ENCODE measurements at places on chromosomes 12 and 14. TPM values are rescaled to one million over a fixed set of nuclear protein-coding genes. Genes with fewer than 3 reads are reported as not detected.

CCDC91 gene
- total RNA-seq: 76.6 TPM

CD69 gene
- 28.5 TPM for total RNA-seq

IL31 gene
- not detected for total RNA-seq

DDN gene
- total RNA-seq: not detected

C1R gene
- total RNA-seq: 830 TPM

SIX6 gene
- not detected for total RNA-seq

CMA1 gene
- not detected for total RNA-seq

MAP1LC3B2 gene
- total RNA-seq: not detected

GRCh38 chr12:53160000-53160399 is 20.5 kb upstream of the ZNF740 start:
- H3K27me3 ChIP-seq: no peaks in the 10 kb centered on the region
- no peak overlapping the region for H3K27ac ChIP-seq
- H3K4me3 ChIP-seq: no peak overlapping the region
- DNase-seq: no peak

- H3K4me1 ChIP-seq: no peaks in the 10 kb centered on the region
- no peak overlapping the region for H3K27ac ChIP-seq
- no peaks in the 10 kb centered on the region for H3K27me3 ChIP-seq
- no peak for DNase-seq
- H3K4me3 ChIP-seq: no peak overlapping the region
Measured at GRCh38 chr14:51901475-51902024, 41.1 kb downstream of the GNG2 start.

GRCh38 chr12:108516511-108517275 is 1.6 kb downstream of the FICD start:
- H3K4me1 ChIP-seq: peaks cover 19% of the 10 kb centered on the region
- peaks cover 38% of the 10 kb centered on the region for H3K36me3 ChIP-seq
- no peaks in the 10 kb centered on the region for H3K27me3 ChIP-seq
- no peak for DNase-seq

- H3K36me3 ChIP-seq: no peaks in the 10 kb centered on the region
- no peaks in the 10 kb centered on the region for H3K4me1 ChIP-seq
- no peak overlapping the region for H3K27ac ChIP-seq
- peak; percentile 64 for DNase-seq
Measured at GRCh38 chr12:2682296-2683251, 112.2 kb upstream of the FKBP4 start.

- peaks cover 100% of the 10 kb centered on the region for H3K4me1 ChIP-seq
- H3K4me3 ChIP-seq: no peak overlapping the region
- H3K36me3 ChIP-seq: no peaks in the 10 kb centered on the region
- no peak for DNase-seq
- peak overlapping the region; percentile 93 for H3K27ac ChIP-seq
- H3K27me3 ChIP-seq: no peaks in the 10 kb centered on the region
Measured at GRCh38 chr12:6224550-6224949, 24.4 kb downstream of the CD9 start.

DNA sequence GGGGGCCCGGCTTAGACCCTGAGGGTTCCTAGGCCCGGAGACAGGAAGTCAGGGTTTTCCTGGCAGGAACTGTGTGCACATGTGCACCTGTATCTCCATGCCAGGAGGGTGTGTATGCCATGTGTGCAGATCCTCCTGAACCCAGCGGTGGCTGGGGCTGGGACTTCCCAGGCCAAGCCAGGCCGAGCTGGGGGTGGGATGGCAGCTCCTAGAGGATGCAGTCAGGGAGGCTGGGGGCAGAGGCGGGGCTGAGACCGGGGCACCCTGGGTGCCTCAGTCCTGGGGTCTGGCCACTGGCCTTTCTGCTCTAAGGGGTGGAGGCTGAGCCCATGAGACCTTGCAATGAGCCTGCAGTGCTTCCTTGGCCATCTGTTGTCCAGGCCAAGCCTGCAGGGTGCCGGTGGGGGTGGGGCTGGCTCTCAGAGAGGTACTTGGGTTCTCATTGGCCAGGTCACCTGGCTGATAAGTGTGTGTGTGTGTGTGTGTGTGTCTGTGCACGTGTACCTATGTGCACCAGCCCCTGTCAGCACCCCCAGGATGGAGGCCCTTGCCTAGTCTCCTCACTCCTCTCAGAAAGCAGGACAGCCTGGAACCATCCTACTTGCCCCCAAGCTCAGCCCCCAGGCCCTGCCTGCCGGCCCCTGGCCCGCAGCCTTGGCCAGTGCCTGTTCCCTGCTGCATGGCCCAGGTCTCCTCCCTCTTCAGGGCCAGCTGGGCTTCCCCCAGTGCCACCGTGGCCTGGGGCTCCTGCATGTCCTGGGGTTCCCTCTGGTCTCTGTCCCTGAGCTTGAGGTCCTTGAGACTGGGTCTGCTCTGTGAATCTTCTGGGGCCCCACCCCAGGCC is 10.6 kb upstream of the TNFAIP2 start:
- H3K27me3 ChIP-seq: no peaks in the 10 kb centered on the region
- no peaks in the 10 kb centered on the region for H3K36me3 ChIP-seq
- no peak for DNase-seq
- H3K4me3 ChIP-seq: no peak overlapping the region
- peaks cover 56% of the 10 kb centered on the region for H3K4me1 ChIP-seq
- H3K27ac ChIP-seq: peak overlapping the region; percentile 66

- no peaks in the 10 kb centered on the region for H3K36me3 ChIP-seq
- H3K27me3 ChIP-seq: no peaks in the 10 kb centered on the region
- H3K27ac ChIP-seq: no peak overlapping the region
- no peak overlapping the region for H3K4me3 ChIP-seq
- H3K4me1 ChIP-seq: no peaks in the 10 kb centered on the region
Measured at GRCh38 chr12:76177821-76178220, 93.3 kb upstream of the NAP1L1 start.

GRCh38 chr12:68482014-68482413 is 128.7 kb upstream of the RAP1B start:
- no peak for DNase-seq
- no peak overlapping the region for H3K4me3 ChIP-seq
- H3K27ac ChIP-seq: peak overlapping the region; percentile 46

DNA sequence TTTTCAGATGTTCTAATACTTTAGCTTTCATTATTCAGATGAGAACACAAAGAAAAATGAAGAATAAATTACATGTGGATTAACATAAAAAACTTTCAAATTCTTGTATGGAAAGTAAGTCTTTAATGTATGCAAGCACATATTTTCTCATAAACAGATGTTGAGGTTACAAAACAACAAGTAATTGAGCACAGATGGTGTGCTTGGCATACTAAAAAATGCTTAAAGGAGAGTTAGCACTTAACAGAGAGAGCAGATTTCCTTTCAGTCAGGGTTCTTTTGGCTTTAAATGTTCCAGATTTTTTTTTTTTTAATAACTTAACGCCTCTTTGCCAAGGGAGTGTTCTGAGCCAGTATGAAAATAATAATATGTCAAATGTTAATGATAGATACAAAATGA is 96.0 kb downstream of the RASSF9 start:
- H3K36me3 ChIP-seq: no peaks in the 10 kb centered on the region
- no peaks in the 10 kb centered on the region for H3K4me1 ChIP-seq
- no peak overlapping the region for H3K27ac ChIP-seq
- no peak overlapping the region for H3K4me3 ChIP-seq
- no peak for DNase-seq
- H3K27me3 ChIP-seq: no peaks in the 10 kb centered on the region

DNA sequence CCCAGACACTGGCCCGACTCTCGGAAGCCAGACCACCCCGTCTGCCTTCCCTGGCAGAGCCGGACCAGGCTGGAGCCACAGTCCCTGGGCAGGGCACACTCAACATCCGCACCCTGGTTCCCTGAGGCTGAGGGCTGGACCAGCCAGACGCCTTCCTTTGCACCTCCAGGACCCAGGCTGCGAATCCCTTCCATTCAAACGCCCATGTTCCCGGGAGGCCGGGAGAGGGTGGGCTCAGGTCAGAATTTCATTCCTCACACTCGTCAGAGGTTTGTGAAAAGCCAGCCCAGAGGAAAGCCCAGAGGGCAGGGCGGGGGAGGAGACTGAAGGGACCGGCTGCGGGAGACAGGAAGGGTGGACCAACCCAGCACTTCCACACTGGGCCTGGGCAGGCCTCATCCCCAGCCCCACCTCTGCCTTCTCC is 58.7 kb downstream of the LRRC74A start:
- H3K4me1 ChIP-seq: peaks cover 27% of the 10 kb centered on the region
- H3K4me3 ChIP-seq: no peak overlapping the region
- peak overlapping the region; percentile 49 for H3K27ac ChIP-seq
- no peaks in the 10 kb centered on the region for H3K36me3 ChIP-seq
- no peaks in the 10 kb centered on the region for H3K27me3 ChIP-seq

- H3K27me3 ChIP-seq: no peaks in the 10 kb centered on the region
- no peak for DNase-seq
Measured at GRCh38 chr12:115990241-115990640, 287.3 kb downstream of the MED13L start.

GRCh38 chr12:82818271-82819035 is 131.7 kb downstream of the TMTC2 start:
- no peak overlapping the region for H3K27ac ChIP-seq
- DNase-seq: no peak
- H3K36me3 ChIP-seq: no peaks in the 10 kb centered on the region
- no peak overlapping the region for H3K4me3 ChIP-seq
- H3K27me3 ChIP-seq: no peaks in the 10 kb centered on the region
- no peaks in the 10 kb centered on the region for H3K4me1 ChIP-seq

- no peak overlapping the region for H3K27ac ChIP-seq
- no peak overlapping the region for H3K4me3 ChIP-seq
- H3K4me1 ChIP-seq: no peaks in the 10 kb centered on the region
- H3K36me3 ChIP-seq: peaks cover 5% of the 10 kb centered on the region
- H3K27me3 ChIP-seq: no peaks in the 10 kb centered on the region
- no peak for DNase-seq
Measured at GRCh38 chr12:107660861-107661415, 24.7 kb upstream of the PWP1 start.

Data from vagina (tissue), 2 donors.